ENCODE measurements at places on chromosomes 1 and 21. TPM values are rescaled to one million over a fixed set of nuclear protein-coding genes. Genes with fewer than 3 reads are reported as not detected.

The OR2T29 gene
- not detected for total RNA-seq

The HSD11B1 gene
- total RNA-seq: not detected

The CDCA8 gene
- 5.7 TPM for total RNA-seq

The FCGR2B gene
- not detected for total RNA-seq

The GJC2 gene
- total RNA-seq: 18.3 TPM

The DCST1 gene
- total RNA-seq: not detected

The FAM72D gene
- total RNA-seq: 0.87 TPM

The HCRTR1 gene
- 5.4 TPM for total RNA-seq

The TMEM9 gene
- total RNA-seq: 60.9 TPM

The SLC25A34 gene
- 0.22 TPM for total RNA-seq

The CDA gene
- total RNA-seq: 1.6 TPM

The STRIP1 gene
- 26.8 TPM for total RNA-seq

The AKR7A3 gene
- under 0.01 TPM for total RNA-seq

The TRAPPC10 gene
- 14.6 TPM for total RNA-seq

The DNAJC8 gene
- 50.2 TPM for total RNA-seq

The NECTIN4 gene
- total RNA-seq: not detected

The LPAR3 gene
- not detected for total RNA-seq

The GCSAML gene
- not detected for total RNA-seq

The SMCP gene
- total RNA-seq: not detected

The LRRC42 gene
- total RNA-seq: 22.0 TPM

The LRP8 gene
- 14.2 TPM for total RNA-seq

The LRRC38 gene
- 0.22 TPM for total RNA-seq

The AGO3 gene
- total RNA-seq: 5.0 TPM

The B3GALT2 gene
- total RNA-seq: 3.7 TPM

The PTPRU gene
- total RNA-seq: 1.8 TPM

The LINGO4 gene
- not detected for total RNA-seq

The MFAP2 gene
- 25.6 TPM for total RNA-seq

The WDR64 gene
- not detected for total RNA-seq

The TMEM59 gene
- 198 TPM for total RNA-seq

The ZSWIM5 gene
- total RNA-seq: 4.8 TPM

The CFHR1 gene
- not detected for total RNA-seq

The DENND1B gene
- 2.0 TPM for total RNA-seq

The HSPA6 gene
- 0.99 TPM for total RNA-seq

The KCNJ9 gene
- not detected for total RNA-seq

The RGS18 gene
- total RNA-seq: not detected

The ANXA9 gene
- total RNA-seq: not detected

The KCNJ15 gene
- 0.22 TPM for total RNA-seq

The ST6GALNAC3 gene
- 40.5 TPM for total RNA-seq

The SEMA6C gene
- total RNA-seq: 12.7 TPM

The OR2L13 gene
- total RNA-seq: not detected

The SYT6 gene
- not detected for total RNA-seq

The NBPF4 gene
- total RNA-seq: not detected

The LCE2C gene
- total RNA-seq: not detected

The ARMH1 gene
- total RNA-seq: under 0.01 TPM

The CLIC6 gene
- not detected for total RNA-seq

The FAM72C gene
- 0.20 TPM for total RNA-seq

The TRIM46 gene
- 1.2 TPM for total RNA-seq

Data from lung microvascular endothelial cell (primary cell).